T follicular helper cell (primary cell): ENCODE measurements at places on chromosomes 16 and 17.

DNA sequence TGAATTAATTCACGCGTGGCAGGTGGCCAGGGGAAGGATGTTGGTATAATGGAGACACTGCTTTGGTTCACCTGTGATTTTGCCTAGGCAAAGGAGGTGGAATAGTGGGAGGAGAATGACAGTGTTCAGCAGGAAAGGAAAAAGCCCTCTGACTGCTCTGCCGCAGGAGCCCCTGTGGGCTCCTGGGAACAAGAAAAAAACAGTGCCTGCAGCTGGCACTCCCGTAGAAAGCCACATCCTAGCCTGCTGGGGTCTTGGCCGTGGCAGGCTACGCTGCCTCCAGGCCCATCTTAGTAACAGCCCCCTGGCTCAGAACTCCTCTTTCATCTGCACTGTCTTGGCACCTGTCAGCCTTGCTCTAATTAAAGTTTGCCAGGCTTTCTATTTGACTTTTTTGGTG, 20.6 kb downstream of the ADORA2B start:
- no peak for DNase-seq

GRCh38 chr17:81906476-81907218, 4.6 kb downstream of the PCYT2 start:
- DNase-seq, result no peak

DNA sequence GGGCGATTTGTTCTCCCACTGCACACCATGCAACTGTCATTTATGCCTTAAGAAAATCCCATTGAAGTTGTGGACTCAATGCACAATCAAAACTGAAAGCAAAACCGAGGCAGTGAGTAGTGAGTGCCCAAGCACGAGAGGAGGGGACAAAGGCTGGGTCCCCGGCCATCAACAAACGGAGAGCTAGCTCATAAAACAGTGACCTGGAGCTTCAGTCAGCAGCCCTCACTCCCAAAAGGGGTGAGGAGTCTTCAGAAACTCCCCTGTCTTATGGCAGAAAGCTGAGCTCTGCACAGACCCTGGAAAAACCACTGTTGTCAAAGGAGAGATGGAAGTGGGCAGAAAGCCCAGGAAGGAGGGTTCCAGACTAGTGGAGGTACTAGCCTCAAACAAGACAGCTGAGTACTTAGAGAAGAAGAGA, 96.9 kb downstream of the ADCY9 start:
- DNase-seq, result no peak

- DNase-seq, result no peak
Observed at GRCh38 chr17:41413353-41413957, 10.9 kb downstream of the KRT37 start.

DNA sequence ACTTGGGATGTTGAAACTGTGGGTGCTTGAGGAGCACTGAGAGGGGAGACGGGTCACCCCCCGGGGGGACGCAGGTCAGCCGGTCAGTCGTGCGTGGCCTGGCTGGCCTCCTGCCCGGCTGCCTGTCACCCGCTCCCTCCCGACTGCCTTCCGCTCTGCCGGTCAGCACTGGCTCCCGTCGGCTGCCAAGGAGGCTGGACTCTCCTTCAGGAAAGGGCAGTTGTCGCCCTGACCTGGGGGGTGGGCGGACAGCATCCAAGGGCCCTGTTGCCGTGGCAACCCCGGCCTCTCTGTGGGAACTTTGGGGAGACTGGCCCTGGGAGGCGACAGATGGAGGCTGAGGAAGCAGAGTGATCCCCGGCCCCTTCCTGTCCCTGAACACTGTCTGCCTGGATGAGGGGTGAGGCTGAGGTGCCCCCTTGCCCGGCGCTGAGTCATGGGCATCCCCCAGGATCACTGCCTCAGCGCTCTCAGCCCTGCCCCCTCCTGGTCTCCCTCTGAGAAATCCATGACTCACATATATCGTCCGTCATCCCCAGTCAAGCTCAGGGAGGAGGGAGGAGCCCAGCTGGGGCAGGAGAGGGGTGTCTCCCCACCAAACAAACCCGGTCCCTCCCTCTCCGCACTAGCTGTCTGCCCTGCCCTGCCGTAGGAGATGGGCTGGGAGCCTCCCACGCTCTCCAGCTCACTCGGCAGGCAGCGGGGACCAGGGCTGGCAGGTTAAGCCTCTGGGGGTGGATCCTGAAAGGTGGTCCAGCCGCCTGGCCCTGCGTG, at the start of gene ADGRG1:
Gene ADGRG1, plus strand, starts transcription at position 623 of the 774 bp plus-strand sequence. CDS start 21,658 bp downstream, outside the sequence.
- no peak for DNase-seq

- peak; percentile 45 for DNase-seq
Observed at GRCh38 chr17:80991645-80992076, at the start of gene CHMP6. Gene CHMP6 (plus strand): TSS chr17:80991841. CDS start chr17:80991919, 78 bp downstream.

- DNase-seq, result no peak
Observed at GRCh38 chr16:82050909-82051357, 15.9 kb downstream of the HSD17B2 start.
